Heart right ventricle (tissue), 16 donors: ENCODE measurements at places on chromosomes 16 and 17. TPM values are rescaled to one million over a fixed set of nuclear protein-coding genes. Genes with fewer than 3 reads are reported as not detected.

DNA sequence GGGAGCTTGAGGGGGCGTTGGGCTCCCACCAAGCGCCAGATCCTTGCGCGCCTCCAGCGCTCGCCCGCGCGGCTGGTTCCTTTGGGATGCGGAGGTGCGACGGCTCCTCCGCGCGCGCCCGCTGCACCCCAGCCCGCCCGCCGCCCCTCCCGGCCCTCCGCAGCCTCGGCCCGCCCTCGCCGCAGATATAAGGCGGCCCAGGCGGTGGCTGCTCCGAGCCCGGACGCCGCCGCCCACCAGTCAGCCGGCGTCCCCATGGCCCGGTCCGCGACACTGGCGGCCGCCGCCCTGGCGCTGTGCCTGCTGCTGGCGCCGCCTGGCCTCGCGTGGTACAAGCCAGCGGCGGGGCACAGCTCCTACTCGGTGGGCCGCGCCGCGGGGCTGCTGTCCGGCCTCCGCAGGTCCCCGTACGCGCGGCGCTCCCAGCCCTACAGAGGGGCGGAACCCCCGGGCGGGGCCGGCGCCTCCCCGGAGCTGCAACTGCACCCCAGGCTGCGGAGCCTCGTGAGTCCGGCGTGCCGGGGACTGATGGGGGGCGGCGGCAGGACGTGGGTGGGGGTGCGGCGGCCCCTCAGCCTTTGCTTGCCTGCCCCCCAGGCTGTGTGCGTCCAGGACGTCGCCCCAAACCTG is at the start of gene NPB:
NPB (plus strand) TSS at position 216 of the 630 bp plus-strand sequence; CDS start at position 256, 40 bp downstream.
- peak; percentile 5 for DNase-seq

DNA sequence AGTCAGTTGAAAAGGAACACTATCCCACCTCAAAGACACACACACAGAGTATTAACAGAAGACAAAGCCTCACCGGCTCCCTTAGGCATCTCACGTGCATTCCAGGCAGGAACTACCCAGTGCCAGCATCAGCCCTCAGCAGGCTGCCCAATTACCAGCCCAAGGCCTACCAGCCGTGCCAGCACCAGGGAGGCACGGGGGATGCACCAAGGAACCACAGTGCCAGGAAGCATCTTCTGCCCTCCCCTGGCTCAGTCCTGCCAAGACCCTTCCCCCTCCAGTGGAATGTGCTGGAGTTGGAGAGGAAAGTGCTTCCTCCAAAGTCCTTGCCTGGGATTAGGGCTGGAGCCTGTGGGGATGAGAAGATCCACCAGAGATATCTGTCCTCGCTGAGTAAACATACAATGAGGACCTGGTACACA is 11.0 kb upstream of the KRT19 start:
- DNase-seq, result no peak

DNA sequence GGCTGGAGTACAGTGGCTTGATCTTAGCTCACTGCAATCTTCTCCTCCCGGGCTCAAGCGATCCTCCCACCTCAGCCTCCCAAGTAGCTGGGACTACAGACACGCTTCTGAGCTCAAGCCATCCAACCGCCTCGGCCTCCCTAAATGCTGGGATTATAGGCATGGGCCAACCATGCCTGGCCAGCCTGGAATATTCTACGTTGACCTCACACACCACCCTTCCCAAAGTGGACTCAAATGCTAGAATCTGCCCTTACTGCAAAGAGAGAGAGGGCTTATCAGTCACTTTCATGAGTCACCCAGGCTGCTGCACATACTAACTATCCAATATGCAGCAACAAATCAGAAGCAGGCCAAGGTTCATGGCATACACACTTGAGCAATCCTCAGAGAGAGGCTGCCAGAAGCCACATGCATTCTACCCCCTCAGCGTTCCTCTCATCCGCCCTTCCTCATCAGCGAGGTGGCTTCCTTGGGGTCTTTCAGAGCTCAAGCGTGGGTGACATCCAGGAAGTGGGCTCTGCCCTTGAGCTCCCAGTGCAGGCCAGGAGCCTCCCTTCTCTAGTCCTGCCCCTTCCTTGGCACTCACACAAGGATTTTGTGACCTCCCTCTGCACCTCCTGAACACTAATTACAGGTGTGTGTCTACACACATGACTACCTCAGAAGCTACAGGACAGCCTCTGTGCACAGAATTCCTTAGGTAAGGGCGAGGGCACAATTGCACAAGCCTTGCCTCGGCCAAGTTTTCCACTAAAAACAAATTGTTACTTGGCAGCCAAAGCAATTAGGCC is 24.8 kb upstream of the SIAH1 start:
- no peak for DNase-seq

GRCh38 chr17:16910341-16910740 is 61.6 kb downstream of the TNFRSF13B start:
- DNase-seq, result no peak

DNA sequence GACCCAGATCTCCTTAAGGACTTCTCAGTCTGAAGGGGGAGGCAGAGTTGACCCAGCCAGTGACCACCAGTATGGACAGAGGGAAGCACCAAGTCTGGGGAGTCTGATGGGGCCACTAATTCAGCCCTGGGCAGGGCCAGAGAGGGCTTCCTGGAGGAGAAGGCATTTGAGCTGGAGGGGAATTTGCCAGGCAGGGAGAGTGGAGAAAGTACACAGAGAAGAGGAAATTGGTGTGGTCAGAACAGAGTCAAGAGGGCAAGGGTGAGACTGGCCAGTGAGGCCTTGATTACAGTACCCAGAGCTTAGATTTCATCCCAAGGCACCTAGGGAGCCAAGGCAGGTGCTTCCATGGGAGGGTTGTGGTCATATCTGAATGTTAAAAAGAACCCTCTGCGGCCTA is 36.3 kb downstream of the MYO15A start:
- DNase-seq, result no peak

DNA sequence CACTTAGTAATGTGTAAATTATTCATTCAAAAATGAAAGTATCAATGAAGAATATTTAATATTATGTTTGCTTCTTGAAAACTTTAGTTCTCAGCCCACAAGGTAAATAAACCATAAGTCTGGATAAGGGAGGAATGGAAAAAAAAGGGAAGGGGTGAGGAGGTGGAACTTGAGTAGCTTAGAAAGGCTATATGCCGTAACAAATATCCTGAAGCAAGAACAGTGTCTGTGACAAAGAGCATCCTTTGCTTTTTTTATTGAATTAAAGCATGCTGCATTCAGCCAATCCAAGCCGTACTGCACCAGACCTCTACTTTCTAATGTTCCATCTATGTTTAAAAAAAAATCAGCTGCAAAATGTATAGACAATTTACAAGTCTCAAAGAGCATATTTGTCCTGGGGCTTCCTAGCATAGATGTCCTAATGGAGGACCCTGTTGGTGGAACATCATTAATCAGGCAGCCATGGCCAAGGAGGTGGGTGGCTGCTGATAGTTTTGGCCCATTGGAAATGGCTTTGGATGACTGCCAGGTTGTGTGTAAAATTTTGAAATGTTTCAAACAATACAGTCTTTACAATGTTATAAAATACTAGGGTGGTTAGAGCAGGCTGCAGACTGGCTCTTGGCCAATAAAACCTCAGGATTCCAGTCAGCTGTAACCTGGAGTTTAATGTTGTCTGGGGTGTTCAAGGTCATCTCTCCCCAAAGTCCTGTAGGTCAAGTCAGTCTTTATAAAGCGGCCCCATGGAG is 895.8 kb upstream of the SOX9 start:
- DNase-seq, result no peak

GRCh38 chr17:69757688-69758430 is 317.2 kb upstream of the KCNJ16 start:
- no peak for DNase-seq

DNA sequence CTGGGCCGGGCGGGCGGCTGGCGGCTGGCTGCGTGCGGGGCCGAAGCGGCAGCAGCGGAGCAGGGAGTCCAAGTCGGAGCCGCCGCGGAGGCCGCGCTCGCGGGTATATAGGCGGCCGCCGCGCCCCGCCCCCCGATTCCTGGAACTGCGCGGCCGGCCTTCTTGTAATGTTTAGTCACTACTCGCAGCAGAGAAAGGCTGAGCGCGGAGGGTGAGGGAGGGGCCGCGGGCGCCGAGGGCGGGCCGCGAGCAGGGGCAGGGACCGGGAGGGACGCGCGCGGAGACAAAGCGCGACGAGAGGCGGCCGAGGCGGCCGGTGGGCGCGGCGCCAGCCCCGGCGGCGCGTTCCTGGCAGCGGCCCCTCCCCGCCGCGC is at the start of gene SOCS3:
SOCS3 (minus strand) TSS at position 81 of the 374 bp plus-strand sequence. CDS start 982 bp downstream, outside the sequence.
- peak; percentile 95 for DNase-seq

GRCh38 chr17:64771980-64772844 is 110.1 kb upstream of the SMURF2 start:
- DNase-seq, result no peak

DNA sequence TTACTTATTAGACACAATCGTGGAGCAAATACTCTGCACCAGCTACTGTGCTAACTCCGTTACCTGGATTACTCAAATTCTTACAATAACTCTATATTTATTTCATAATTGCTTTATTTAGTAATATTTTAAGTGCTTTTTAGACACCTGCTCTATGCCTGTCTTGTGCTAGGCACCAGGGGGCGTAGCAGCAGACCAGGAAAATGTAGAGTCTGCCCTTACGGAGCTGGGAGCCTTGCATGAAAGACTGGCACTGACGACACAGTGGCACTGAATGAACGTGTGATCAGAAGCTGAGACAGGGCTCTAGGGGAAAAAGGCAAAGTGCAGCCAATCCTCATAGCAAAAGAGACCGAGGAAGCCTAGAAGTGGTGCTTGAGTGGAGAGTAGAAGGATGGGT is 486.5 kb downstream of the CDH13 start:
- no peak for DNase-seq

- no peak for DNase-seq
These were observed 1.7 kb downstream of the CMTM3 start for GRCh38 chr16:66605979-66606751.

- no peak for DNase-seq
These were observed 74.0 kb upstream of the SIAH1 start for GRCh38 chr16:48459167-48459566.

- no peak for DNase-seq
These were observed 258 bp downstream of the PRKCB start for GRCh38 chr16:23836078-23836403.

- no peak for DNase-seq
These were observed 230.7 kb downstream of the IRX3 start for GRCh38 chr16:54055864-54056263.

DNA sequence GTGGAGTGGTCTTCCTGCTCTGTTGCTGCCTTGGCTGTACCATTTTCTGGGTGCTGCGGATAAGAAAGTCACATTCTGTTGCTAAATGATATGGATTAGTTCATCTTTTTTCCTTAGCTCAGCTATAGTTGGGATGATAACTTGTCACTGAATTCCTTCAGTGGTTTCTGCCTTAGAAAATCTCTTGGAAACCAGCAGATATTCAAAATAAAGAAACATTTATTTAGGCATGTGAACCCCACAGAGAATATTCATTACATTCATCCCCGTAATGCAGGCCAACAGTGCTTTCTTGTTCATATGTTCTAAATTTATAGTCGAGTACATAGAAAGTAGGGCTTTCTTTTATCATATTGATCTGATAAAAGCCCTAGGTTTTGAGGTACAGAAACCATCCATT is 151.3 kb downstream of the CYB561 start:
- DNase-seq, result no peak

DNA sequence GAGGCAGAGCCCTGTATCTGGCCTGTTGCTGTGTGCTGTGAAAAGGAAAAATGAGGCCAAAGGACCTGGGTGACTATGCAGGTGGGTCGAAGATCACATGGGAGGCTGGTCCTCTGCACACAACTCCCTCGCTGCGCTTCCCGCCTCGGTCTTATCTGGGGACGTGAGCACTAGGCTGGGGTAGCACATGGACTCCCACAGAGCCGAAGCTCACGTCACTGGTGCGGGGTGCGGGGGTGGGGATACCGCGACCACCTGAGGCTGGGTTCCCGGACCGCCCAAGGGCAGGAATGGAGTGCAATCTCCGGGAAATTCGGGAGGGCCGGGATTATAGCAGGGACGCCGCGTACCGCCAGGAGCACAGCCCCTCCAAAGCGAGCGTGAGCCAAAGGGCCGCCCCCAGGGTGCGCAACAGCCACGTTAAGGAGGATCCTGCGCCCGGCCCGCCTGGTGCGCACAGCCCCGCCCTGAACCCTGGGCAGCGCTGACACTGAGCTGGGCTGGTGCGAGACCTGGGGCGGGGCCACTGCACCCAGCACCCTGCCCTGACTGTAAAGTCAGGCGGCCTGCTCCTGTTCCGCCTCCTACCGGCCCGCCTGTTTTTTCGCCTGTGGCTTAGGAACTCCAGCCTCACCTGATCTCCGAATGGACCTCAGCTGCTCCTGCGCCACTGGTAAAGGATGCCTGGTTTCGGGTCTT is 4.8 kb downstream of the MT1A start:
- DNase-seq, result peak; percentile 77

DNA sequence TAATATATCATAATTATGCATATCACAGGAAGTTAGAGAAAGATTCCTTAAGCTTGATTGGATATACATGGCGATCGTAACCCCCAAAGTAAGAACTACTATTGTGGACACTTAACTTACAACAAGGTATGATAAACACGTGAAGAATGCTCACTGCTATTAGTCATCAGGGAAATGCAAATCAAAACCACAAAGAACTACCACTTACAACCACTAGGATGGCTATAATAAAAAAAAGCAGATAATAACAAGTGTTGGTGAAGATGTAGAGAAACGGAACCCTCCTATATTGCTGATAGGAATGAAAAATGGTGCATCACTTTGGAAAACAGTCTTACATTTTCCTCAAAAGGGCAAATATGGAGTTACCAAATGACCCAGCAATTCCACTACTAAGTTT is 265.9 kb downstream of the SLC39A11 start:
- no peak for DNase-seq

Gene TMEM132E
- total RNA-seq, result not detected

Gene SAT2
- 75.4 TPM for total RNA-seq

Gene HEXD
- 22.2 TPM for total RNA-seq

Gene GPR139
- total RNA-seq, result not detected

Gene TBC1D28
- not detected for total RNA-seq

Gene CEP112
- total RNA-seq, result 15.9 TPM

Gene OR1F1
- not detected for total RNA-seq

Gene FBXL16
- not detected for total RNA-seq

Gene GAST
- not detected for total RNA-seq

Gene BCL6B
- 28.1 TPM for total RNA-seq
